ENCODE measurements at places on chromosomes 7 and 10.
A peak's percentile ranks its signal among the peaks of the same experiment; 100 is the strongest.

DNA sequence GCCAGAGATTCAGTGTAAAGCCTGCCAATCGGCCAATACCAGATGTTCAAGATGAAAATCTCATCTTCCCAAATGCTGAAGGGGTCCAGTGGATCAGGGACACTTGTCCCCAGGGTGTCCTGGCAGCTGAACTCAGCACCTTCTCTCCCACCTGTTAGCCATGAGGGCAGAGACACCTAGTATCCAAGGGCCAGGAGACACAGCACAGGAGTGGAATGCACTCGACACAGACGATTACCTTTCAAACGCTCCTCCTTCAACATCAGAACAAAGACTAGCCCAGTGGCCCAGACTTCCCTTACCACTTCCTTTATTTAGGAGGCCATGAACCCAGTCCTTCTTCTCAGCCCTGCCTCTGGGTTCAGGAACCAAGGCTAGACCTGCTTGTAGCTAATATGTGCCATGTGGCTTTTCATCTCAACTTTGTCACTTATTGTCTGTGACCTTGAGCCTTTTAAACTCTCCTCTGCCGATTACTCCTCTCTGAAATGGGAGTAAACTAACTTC is 180.3 kb upstream of the PLXNA4 start:
- ATAC-seq: no peak

DNA sequence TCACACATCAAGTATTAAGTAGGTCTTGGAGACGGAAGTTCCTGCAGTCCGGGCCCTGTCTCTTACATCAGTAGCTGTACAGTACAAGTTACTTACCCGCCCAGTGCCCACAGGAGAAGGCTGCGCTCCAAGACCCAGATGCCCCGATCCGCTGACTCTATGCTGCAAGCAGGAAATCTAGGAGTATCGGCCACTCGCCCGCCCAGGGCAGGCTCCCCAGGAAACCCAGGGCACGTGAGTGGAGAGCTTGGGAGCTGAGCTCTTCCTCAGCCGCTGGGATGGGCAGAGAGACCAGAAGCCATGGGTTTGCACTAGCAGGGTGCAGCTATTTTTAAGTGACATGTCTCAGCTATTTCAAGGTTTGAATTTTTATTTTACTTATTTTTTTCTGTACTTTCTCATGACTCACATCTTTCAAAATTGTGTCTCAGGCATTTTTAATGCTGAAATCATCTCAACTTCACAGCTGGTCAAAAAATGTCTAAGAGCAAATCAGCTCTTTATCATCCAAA is 1.9 kb upstream of the GPER1 start:
- ATAC-seq: no peak

GRCh38 chr7:85164376-85164775 is 22.5 kb downstream of the SEMA3D start:
- ATAC-seq: no peak

DNA sequence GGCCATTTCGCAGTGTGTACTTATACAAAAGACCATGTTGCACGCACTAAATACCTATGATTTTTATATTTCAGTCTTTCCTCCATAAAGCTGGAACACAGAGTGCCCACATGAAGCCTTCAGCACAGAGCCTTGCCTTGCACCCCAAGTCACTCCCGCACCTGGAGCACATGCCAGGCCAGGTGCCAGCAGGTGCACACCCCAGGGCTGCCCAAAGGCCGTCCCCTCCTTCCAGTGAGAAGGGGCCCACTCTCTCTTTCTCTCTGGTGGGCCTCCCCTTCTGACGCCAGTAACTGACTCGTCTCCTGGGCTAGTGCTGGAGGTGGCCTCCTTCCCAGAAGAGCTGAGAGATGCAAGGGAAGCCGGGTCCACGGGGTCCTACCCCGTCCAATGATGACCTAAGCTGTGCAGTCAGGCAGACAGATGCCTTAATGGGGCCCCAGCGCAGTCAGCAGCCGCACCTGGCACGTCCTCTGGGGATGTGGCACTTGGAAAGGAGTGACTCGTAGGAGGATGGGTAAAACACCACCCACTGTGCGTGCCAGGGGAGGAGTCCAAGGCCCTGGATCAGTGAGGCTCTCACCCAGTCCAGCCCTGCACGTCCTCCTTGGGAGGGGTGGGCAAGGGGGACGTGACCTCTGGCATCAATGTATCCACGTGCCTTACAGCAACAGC is 17.7 kb upstream of the SHH start:
- no peak for ATAC-seq

- no peak for ATAC-seq
Observed at GRCh38 chr10:70568781-70569495, 33.6 kb downstream of the PRF1 start.

- no peak for ATAC-seq
Observed at GRCh38 chr7:137956183-137956582, 45.7 kb downstream of the CREB3L2 start.

DNA sequence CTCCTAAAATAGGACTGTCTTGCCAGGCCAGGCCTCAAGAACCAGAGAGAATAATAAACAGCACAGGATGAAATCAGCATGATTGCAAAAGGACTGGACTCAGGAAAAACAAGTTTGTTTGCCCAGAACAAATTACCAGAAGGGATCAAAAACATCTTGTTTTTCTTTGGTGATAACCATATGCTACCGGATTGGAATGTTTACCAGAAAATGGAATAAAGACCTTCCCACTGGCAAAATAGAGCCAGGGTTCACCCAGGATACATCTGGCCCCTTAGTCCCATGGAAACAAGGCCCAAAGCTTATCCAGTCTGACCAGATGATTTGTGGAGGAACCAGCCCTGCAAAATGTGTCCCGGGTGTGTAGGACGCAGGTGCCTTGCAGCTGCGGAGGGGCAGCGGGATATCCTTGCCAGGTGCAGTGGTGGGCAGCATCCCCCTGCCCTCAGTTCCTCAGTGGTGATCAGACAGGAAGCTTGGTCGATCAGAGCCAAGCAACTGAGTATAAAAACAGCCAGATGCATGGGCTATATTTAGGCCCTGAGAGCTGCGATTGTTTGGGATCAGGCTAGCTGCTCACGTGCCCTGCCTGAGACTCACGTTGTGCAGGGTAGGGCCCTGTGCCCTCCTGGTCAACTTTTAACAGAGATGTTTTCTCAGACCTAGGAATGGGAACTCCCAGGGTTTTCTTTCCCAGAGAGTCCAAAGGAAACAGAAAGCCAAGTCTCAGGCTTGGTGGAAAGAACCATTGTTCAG is 4.6 kb upstream of the ZNF22 start:
- ATAC-seq: no peak

- ATAC-seq: peak; percentile 85
Observed at GRCh38 chr10:31928549-31929260, at the start of gene ARHGAP12. Gene ARHGAP12 (minus strand): TSS chr10:31928831. CDS start chr10:31908855, 19,976 bp downstream.

GRCh38 chr10:132023092-132023811 is 41.5 kb upstream of the BNIP3 start:
- ATAC-seq: peak; percentile 92

- ATAC-seq: no peak
Observed at GRCh38 chr7:43054052-43054722, 58.3 kb upstream of the HECW1 start.

GRCh38 chr7:66399566-66399965 is 194.4 kb downstream of the TPST1 start:
- no peak for ATAC-seq

DNA sequence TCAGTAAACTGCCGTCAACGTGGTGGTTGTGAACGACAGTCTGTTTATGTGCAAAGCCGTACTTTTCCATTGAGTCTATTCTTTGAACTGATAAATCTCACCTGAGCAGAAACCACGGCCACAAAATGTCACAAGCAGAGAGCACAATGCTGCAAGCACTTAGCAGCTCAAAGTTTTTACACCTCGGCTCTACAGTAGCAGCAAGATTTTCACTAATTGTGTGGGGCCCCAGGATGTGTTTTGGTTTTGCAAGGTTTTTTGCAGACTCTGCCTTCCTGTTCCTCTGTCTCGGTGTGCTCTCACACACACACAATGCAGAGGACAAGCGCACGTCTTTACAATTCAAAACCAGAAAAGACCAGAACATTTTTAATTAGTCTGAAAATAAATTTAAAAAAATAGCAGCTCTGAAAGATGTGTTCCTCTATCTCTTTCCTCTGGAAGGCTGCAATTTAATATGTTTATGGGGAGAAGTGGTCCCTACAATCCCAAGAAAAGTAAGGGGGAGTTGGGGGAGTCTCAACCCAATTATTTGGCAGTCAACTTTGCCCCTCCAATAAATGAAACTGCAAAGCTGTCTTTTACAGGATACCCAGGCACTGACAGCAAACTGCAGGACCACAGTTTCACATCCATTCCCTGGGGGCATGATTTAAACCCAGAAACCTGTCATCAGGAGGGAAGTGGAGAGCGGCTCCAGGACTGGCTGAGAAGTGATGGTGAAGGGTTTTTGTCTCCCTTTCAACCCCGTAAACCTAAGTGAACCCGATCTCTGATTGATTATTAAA is 73.8 kb upstream of the SFMBT2 start:
- ATAC-seq: peak; percentile 67

GRCh38 chr7:3283130-3283704 is 17.8 kb upstream of the SDK1 start:
- no peak for ATAC-seq

- peak; percentile 94 for ATAC-seq
Observed at GRCh38 chr7:136496551-136496950, 371.9 kb upstream of the CHRM2 start.

GRCh38 chr10:92240289-92241157 is 50.4 kb downstream of the CPEB3 start:
- peak; percentile 55 for ATAC-seq

- ATAC-seq: no peak
Observed at GRCh38 chr10:25076506-25077177, 60.2 kb downstream of the THNSL1 start.

- ATAC-seq: no peak
Observed at GRCh38 chr7:1483536-1484505, 20.4 kb downstream of the INTS1 start.

GRCh38 chr10:126500866-126501265 is 112.6 kb upstream of the ADAM12 start:
- ATAC-seq: no peak

GRCh38 chr7:90210981-90211380 is 559 bp upstream of the STEAP2 start:
- ATAC-seq: no peak

GRCh38 chr10:22500656-22501340 is 155.5 kb downstream of the SPAG6 start:
- ATAC-seq: peak; percentile 29

GRCh38 chr7:84291756-84292155 is 97.2 kb upstream of the SEMA3A start:
- peak; percentile 41 for ATAC-seq

- no peak for ATAC-seq
Observed at GRCh38 chr10:60032723-60033122, 126.4 kb upstream of the CCDC6 start.

GRCh38 chr10:45518741-45519140 is 144.7 kb downstream of the ALOX5 start:
- no peak for ATAC-seq

GRCh38 chr7:69889338-69889975 is 291.2 kb downstream of the AUTS2 start:
- peak; percentile 58 for ATAC-seq

- peak; percentile 12 for ATAC-seq
Observed at GRCh38 chr7:5302577-5302976, 19.8 kb downstream of the SLC29A4 start.

DNA sequence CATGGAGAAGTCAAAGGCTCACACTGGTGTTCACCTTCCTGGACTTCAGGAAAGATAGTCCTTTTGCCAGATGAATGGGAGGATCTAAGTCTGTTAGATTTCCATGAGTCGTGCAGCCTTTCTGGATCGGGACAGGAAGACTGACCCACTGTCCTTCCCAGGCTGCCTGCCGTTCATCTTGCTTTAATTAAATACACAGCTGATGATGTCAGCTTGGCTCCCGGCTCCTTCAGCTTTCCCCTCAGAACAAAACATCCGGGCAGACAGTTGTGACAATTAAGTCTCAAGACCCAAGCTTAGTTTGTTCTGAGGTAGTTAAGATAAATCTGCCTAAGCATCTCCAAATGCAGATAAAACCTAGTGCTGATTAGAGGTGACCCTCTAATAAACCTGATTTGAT is 58.6 kb downstream of the AUTS2 start:
- ATAC-seq: peak; percentile 93

DNA sequence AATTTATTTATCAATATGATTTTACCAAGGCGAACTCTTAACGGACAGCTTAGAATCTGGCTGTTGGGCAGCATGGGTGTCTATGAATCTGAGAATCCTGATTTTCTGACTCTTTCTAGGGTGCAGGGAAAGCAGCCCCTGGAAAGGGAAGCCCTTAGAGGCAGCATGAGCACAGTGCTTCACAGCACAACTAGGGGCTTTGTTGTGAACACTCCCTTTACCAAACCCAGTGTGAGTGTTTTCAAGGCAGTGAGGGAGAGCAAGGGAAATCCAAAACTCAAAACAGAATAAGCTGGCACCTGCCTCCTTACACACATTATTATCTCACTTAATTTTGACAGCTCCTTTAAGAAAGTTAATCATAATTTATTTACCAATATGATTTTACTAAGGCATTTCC is 116.3 kb upstream of the CSTF2T start:
- ATAC-seq: no peak

- peak; percentile 7 for ATAC-seq
Observed at GRCh38 chr10:31927884-31928548, 615 bp downstream of the ARHGAP12 start.

DNA sequence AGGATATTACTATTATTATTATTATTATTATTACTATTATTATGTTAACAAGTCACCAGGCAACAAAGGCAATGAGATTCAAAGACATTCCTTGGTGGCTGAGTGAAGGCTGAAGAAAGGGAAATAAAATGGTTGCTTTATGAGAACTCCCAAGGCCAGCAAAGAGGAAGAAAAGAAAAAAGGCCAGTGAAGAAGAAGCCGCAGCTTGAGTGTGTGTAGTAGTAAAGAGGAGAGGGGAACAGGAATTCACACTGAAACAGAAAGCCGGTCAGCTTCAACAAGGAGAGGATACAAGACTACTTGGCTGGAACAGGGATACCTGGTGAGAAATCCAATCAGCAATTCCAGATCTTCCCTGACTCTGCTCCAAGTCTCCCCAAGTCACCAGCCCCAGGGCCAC is 42.4 kb downstream of the PLXNA4 start:
- ATAC-seq: no peak

DNA sequence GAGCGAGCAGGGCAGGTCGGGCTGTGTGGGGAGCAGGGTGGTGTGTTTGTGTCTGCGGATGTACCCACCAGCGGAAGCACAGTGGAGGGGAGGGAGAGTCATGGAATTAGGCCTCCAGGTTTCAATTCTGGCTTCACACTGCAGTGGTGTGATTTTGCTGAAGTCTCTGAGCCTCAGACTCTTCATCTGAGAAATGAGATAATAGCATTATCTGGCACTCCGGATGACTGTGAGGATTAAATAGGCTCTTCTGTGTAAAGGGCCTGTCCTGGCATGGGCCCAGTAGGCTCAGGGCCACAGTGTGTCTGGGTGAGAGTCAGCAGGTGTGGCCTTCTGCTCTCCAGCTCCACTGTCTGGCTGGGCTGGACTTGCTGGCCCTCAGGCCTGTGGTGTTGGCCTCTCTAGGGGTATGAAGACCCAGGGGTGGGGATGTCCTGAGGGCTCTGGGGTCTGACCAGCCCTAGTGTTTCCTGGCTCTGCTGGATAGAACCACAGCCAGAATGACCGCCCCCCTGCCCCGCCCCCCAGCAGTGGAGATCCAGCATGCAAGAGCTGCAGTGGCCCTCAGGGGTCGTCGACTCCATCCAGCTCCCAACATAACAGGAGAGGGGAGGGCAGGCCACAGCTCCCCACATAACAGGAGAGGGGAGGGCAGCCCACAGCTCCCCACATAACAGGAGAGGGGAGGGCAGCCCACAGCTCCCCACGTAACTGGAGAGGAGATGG is 178.6 kb downstream of the RPS24 start:
- no peak for ATAC-seq

GRCh38 chr7:81736091-81736490 is 33.8 kb downstream of the HGF start:
- no peak for ATAC-seq
